ENCODE measurements at places on chromosomes 7 and 10.

GRCh38 chr7:107224374-107225223, 55.8 kb downstream of the HBP1 start:
- no peak for DNase-seq

DNA sequence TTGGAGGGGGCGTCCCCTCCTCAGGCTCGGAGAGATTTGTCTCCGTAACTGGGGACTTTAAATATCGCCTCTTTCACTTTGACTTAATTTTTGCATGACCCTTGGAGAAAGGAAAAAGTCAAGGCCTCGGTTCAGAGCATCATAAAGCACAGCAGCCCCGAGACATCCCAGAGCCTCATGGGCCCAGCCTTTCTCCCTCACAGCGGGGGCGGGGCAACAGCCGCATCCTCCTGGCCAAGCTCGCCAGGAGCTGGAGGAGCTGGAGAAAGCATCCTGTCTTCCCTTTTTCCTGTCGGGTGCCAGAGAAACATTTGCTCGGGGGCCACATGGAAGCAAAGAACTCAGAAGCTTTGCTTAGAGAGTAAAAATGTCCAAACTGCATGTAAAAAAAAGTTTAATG, 43.6 kb upstream of the DPYSL4 start:
- no peak for DNase-seq

GRCh38 chr10:8050556-8051108, 3.9 kb upstream of the GATA3 start:
- no peak for DNase-seq

GRCh38 chr7:101594790-101595189, 34.3 kb downstream of the MYL10 start:
- no peak for DNase-seq

DNA sequence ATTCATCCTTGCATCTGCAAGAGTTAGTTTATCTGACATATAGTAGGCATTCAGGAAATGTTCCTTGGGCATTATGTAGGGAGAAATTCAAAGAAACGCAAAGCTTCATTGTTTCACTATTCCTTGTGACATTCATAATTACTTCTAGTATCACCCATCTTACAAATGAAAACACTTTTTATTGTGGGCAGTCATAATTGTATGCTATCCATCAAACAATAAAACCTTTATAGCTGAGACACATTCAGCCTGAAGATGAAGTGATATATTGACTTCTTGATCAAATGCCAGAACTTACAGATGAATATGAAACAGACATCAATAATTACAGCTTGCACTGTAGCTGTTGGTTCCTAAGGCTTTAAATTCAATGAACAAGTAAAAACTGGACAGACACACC, 36.4 kb downstream of the FAM204A start:
- no peak for DNase-seq

GRCh38 chr10:14476641-14477407, 146.1 kb upstream of the FRMD4A start:
- DNase-seq: no peak

DNA sequence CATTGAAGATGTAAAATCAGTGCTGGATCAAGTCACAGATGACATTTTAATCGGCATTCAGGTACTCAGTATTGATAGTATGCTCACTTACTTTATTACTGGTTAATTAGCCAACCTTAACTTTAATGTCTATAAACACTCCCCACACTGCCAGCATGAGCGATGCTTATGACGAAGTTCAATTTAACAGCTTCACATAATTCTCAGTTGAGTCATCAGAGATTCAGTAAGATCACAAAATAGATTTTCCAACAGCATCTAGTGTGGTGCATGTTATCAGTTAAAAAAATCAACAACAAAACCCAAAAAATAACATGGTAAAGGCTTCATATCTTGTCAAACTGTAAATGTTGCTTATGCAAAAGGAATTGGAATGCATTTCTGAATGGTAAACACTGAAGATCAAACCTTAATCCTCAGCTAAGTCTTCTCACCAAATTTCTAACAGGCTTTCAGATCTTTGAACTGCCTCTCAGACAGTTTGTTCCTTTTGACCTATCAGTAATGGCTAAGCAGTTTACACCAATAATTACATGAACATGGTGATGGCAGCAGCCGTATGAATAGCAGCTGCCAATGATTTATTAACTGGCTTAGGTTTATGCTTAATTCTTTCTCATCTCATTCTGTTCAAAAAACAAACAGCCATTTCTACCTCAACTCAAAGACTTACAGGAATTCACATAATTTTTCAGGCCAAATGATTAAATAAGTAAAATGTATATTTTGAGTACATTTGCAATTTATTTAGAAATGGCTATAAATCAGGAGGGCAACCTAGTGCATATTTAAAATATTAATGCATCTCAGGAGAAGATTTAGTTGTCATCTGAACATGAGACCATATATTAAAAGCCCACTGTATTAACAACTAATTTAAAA, 98.5 kb downstream of the CABCOCO1 start:
- DNase-seq: no peak

DNA sequence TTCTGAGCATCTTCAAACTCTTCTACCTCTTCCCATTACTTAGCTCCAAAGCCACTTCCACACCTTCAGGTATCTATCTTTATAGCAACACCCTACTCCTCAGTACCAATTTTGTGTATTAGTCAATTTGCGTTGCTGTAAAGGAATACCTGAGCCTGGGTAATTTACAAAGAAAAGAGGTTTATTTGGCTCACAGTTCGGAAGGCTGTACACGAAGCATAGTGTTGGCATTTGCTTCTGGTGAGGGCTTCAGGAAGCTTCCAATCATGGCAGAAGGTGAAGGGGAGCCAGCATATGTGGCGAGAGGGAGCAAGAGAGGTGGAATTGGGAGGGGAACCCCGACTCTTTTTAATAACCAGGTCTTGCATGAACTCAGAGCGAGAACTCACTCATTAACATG, 17.6 kb upstream of the CRYGN start:
- no peak for DNase-seq

DNA sequence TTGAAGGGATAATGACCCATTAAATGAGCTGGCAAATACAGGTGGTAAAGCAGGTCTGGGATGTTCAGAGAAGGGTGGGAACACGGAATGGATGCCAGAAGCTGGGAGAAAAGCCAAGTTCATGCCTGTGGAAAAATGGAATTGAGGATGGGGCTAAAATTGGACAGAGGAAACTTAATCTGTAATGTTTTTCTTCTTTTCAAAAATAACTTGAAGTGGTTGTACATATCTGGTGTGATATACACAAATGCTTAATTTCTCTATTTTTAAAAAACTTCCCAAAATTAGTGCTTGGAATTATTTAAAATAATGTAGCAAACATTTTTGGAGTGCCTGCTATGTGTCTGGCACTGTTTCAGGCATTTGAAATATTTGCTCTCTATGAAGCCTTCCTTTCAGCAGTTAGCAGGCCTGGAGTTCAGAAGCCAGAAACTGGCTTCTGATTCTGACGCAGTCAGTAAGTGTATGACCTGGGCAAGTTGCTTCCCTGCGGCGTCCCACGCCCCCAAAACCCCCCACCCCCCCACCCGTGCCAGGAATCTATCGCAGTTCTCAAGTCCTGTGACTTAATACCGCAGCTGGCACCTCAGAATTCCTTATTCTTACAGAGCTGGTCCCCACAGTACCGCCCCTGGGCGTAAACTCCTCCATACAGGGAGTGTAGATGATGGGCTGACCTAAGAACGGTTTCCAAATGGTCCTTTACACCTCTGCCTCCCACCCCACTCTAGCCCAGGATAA, 828 bp upstream of the MALSU1 start:
- DNase-seq: no peak

DNA sequence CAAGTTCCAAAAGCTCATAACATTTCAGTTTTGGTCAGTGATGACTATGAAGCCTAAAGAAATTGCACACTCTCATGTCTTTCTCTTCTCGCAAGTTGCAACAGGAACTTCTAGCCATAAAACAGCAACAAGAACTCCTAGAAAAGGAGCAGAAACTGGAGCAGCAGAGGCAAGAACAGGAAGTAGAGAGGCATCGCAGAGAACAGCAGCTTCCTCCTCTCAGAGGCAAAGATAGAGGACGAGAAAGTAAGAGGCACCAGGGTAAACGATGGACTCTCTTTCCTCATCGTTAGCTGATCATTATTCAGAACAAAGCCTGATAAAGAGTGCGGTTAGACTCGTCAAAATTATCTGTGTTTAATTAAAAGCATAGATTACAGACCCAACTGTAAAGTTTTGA, 94.7 kb downstream of the HDAC9 start:
- DNase-seq: no peak

- DNase-seq: no peak
Observed at GRCh38 chr7:43044511-43044910, 67.9 kb upstream of the HECW1 start.

GRCh38 chr10:14548970-14549369, 218.2 kb upstream of the FRMD4A start:
- no peak for DNase-seq

DNA sequence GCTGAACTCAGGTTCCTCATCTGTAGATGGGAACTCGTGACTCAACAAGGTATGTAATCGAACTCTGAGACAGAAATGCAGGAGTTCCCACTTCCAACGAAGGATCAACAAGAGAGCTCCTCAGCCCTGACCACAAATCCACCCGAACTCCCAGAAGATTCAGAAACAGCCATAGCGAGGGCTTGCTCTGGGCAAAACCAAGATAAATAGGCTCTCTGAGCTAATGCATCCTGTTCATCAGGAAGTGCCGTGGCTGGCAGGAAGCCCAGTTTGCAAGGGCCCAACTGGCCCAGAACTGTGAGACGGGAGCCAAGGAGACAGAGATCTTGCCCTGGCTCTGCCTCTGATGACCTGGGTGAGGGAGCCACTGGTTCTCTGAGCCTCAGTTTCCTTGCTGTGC, 141.7 kb upstream of the PFKP start:
- DNase-seq: no peak

- no peak for DNase-seq
Observed at GRCh38 chr7:50450590-50451032, 461 bp upstream of the FIGNL1 start.

- no peak for DNase-seq
Observed at GRCh38 chr7:89914711-89915110, 239.6 kb upstream of the STEAP1 start.

DNA sequence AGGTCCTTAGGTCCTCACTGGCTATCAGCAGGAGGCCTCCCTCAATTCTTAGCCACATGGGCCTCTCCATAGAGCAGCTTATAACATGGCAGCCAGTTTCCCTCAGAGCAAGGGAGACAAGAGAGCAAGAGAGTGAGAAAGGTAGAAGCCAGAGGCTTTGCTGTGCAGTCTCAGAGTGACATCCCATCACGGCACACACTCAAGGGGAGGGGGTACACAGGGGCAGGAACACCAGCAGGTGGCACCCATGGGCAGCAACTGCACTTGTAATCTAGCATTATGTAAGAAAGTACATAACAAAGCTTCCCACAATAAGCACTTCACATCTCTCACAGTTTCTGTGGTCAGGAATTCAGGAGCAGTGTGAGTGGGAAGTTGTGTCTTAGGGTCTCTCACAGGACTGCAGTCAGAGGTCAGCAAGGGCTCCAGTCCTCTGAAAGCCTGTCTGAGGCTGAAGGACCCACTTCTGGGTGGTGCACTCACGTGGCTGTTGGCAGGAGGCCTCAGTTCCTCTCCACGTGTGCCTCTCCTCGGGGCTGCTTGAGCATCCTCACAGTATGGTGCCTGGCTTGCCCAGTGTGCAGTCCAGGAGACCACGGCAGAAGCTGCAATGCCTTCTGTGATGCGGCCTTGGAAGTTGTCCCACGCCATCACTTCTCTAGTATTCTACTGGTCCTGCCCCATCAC, 159.4 kb downstream of the OAT start:
- peak; percentile 69 for DNase-seq

DNA sequence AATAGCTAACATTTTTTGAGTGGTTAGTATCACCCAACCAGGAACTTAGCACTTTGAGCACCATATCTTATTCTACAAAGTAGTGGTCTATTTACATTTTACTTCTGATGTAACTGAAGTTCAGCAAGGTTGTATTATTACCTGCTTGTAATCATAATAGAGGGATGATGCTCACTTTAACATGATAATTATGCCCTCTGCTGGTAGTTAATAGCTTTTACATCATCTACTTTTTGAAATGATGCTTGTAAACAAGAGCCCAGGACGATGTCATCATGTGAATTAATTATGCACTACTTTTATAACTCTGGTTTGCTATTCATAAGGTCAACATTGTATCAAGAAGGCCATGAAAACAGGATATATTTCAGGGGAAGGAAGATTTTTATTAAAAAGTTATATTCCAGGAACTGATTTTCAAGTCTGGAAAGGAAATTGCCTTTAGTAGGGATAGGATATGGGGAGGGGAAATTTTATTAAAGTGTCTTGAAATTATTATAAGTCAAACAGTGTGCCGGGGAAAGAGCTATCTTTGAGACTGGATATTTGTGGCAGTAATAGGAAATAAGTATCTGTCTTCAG, 80.3 kb upstream of the SCIN start:
- peak; percentile 69 for DNase-seq

- DNase-seq: no peak
Observed at GRCh38 chr10:48478469-48478868, 126.4 kb downstream of the ARHGAP22 start.

- peak; percentile 69 for DNase-seq
Observed at GRCh38 chr7:144834641-144835144, 1.2 kb downstream of the TPK1 start.

DNA sequence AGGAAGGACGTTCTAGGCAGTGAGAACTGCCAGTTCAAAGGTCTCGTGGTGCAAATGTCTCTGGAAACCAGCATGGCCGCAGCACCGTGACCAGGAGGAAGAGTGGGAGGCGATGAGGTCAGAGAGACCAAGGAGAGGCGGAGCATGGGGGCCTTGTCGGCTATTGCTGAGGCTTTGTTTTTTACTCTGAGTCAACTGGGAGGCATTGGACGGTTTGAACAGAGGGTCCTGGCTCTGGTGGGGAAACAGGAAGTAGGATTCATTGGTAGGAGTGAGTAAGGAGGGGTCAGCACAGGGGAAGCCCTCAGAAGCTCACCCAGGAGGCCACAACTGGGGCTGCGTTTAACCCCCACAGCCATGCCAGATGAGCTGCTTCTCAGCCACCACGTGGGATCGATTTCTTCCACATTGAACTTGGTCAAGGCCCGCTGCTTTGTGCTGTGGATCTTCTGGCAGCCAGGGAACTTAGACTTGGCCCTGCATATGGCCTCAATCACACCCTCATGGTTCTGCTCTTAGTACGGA, 22.2 kb upstream of the SH2B2 start:
- no peak for DNase-seq

- no peak for DNase-seq
Observed at GRCh38 chr7:122423591-122423990, 119.0 kb upstream of the FEZF1 start.

DNA sequence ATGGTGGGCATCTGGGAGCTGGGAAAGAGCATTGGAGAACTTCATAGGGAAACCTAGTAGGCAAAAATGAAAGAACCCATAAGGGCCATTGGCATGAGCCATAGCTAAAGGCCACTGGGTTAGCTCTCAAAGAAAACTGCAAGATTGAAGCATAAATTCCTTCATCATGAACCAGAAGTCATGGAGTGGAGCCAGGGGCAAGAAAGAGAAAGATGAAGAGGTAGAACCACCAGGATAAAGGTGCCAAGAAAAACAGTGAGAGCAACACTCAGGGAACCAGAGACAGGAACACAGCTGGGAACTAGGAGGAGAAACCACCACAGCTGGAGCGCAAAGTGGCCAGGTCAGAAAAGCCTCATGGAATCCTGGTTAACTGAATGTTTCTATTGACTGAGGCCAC, 11.5 kb upstream of the SGMS1 start:
- no peak for DNase-seq
